Activated CD4-positive, alpha-beta T cell treated with anti-CD3 and anti-CD28 coated beads, Interleukin-2, amount 10 ng/mL, durations not matched to agents 24 days and 14 days (primary cell): ENCODE measurements at places on chromosomes 7 and 10. TPM values are rescaled to one million over a fixed set of nuclear protein-coding genes. Genes with fewer than 3 reads are reported as not detected.
A peak's percentile ranks its signal among the peaks of the same experiment; 100 is the strongest.

DNA sequence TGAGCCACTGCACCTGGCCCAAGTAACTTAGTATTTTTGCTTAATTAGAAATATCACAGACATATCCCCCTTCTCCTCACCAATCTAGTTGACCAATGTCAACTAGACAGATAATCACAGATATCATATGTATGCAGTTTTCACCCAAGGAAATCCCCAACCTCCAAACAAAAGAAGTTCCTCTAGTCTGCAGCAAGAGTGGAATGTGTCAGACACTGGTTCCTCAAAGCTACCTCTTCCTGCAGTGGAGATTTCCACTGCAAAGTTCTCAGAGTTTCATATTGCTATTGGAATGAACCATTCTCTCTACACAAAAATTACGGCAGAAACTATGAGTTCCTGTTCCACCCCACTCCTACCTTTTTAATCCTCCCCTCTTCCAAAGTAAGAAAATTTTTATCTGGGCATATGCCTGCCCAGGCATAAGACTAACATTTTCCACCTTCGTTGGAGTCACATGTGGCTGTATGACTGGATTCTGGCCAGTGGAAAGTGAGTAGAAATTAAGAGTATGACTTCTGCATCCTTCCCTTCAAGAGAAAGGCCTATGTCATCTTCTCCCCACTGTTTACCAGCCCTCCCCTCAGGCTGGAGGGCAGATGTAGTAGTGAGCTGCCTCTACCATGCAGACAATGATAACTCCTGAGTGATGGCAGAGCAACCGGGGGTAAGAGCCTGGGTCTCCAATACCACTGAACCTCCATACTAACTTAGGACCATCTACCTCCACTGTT is 103.0 kb downstream of the MYOF start:
- no peak for DNase-seq
- no peaks in the 10 kb centered on the region for H3K27me3 ChIP-seq
- H3K4me3 ChIP-seq = peak overlapping the region; percentile 52
- H3K36me3 ChIP-seq = peaks cover 9% of the 10 kb centered on the region

GRCh38 chr10:26863351-26864076 is 2.8 kb upstream of the ABI1 start:
- peaks cover 20% of the 10 kb centered on the region for H3K4me1 ChIP-seq
- H3K27me3 ChIP-seq = peaks cover 17% of the 10 kb centered on the region
- peaks cover 6% of the 10 kb centered on the region for H3K36me3 ChIP-seq
- H3K27ac ChIP-seq = no peak overlapping the region

DNA sequence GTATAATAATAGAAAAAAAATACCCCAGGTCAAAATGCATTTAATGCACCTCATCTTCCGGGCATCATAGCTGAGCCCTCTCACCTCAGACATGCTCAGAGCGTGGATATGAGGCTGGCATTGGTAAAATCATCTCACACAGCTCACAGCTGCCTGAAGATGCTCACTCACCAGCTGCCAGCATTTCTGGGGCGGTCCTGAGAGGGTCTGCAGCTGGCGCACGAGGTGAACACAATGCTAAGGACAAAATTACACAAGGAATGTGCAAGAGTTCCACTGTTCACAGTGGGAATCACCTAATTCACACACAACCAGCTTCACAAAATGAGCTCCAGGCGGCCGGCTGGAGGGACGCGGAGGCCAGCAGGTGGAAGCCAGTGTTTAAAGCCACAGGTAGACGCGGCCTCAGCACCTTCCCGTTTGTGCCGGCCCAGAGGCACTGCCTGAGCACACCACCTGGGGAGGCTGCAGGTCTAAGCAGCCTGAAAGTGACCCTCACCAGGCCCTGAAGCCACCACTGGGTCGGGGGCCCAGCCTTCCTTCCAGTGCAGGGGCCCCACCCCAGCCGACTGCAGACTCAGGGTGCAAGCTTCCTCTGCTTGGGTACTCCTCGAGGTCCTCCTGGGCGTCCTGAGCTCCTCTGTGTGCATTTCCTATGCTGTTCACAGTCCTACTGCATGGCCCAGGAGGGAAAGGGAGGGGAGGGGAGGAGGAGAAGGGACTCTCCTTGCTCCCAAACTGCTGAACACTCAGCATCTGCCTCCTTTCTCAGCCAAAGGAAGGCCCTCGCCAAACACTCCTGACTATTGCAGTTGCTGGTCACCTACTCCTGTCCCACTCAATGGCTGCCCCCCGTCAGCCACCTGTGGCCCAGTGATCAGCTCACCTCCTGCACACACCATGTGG is 61.2 kb upstream of the FAM20C start:
- H3K27ac ChIP-seq = no peak overlapping the region
- no peaks in the 10 kb centered on the region for H3K4me1 ChIP-seq
- no peak for DNase-seq
- no peaks in the 10 kb centered on the region for H3K36me3 ChIP-seq
- no peak overlapping the region for H3K4me3 ChIP-seq

DNA sequence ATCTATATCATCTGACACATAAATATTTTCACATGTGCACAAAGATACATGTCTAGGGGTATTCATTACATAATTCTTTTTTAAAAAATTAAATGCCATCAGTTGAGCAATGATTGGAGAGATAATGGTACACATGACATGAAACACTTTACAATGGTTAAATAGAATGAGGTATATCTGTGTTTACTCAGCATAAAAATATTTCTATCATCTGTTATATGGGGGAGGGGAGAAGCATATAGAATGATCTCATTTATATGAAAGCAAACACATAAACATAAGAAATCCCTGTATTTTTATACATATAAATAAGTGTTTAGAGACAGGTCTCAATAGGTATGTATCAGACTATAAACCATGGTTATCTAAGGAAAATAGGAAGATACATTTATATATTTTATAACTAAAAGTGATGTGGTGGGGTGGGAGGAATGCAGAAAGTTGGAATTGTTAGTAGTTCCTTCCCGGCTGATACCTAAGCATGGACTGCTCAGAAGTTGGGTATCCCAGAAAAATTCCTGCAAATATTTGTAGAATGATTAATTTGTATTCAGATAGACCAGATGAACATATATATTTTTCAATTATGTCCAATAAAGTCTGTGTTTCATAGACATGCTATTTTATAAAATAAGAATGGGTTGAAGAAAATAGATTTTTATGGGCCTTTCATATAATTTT is 75.1 kb downstream of the SHOC2 start:
- DNase-seq = no peak
- H3K27me3 ChIP-seq = no peaks in the 10 kb centered on the region
- H3K4me3 ChIP-seq = no peak overlapping the region

DNA sequence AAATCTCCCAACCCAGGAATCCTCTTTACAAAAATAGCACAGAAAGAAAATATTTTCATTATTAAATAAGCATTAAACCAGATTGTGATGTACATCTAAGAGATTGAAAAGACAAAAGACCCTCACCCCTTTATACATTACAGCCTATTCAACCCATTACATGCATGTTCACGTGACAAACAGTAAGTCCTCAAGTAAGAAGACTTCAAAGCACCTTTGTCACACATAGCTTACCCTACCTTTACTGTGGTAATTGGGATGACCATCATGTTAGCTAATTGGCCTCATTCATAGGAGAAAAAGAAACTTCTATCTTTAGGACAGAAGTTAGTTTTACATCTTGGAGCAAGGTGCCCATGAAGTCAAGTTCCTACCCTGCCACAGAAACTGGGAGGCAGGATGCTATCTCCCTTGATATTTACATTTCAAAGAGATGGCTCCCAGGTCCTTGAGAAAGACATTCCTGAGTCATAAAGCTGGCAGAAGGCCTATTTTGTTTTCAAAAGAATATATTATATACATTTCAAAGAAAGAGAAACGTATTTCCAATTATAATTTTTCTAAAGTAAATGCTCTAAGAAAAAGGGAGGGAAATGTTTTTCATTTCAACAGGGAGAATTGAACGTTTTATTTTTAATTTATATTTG is 48.1 kb downstream of the GNAI1 start:
- H3K27ac ChIP-seq = no peak overlapping the region
- no peaks in the 10 kb centered on the region for H3K27me3 ChIP-seq

DNA sequence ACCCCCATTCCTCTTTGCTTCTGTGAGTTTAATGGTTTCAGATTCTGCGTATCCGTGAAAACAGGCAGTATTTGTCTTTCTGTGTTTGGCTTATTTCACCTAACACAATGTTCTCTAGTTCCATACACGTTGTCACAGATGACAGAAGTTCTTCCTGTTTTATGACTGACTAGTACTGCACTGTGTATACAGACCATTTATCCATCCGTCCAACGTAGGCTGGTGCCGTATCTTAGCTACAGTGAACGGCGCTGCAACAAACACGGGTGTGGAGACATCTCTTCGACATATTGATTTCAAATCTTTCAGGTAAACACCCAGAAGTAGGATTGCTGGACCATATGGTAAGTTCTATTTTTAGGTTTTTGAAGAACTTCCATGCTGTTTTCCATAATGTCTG is 181.7 kb downstream of the PARD3 start:
- no peaks in the 10 kb centered on the region for H3K27me3 ChIP-seq
- no peak overlapping the region for H3K4me3 ChIP-seq
- H3K27ac ChIP-seq = no peak overlapping the region
- no peak for DNase-seq
- no peaks in the 10 kb centered on the region for H3K36me3 ChIP-seq
- peaks cover 2% of the 10 kb centered on the region for H3K4me1 ChIP-seq

GRCh38 chr7:41351091-41351490 is 351.8 kb downstream of the INHBA start:
- no peaks in the 10 kb centered on the region for H3K4me1 ChIP-seq
- no peaks in the 10 kb centered on the region for H3K36me3 ChIP-seq
- H3K27me3 ChIP-seq = no peaks in the 10 kb centered on the region
- no peak for DNase-seq
- H3K27ac ChIP-seq = no peak overlapping the region

- DNase-seq = peak; percentile 79
- peak overlapping the region; percentile 34 for H3K4me3 ChIP-seq
- H3K27me3 ChIP-seq = no peaks in the 10 kb centered on the region
- peak overlapping the region; percentile 11 for H3K27ac ChIP-seq
- no peaks in the 10 kb centered on the region for H3K36me3 ChIP-seq
These were observed 14.2 kb downstream of the MTURN start for GRCh38 chr7:30148951-30149459.

DNA sequence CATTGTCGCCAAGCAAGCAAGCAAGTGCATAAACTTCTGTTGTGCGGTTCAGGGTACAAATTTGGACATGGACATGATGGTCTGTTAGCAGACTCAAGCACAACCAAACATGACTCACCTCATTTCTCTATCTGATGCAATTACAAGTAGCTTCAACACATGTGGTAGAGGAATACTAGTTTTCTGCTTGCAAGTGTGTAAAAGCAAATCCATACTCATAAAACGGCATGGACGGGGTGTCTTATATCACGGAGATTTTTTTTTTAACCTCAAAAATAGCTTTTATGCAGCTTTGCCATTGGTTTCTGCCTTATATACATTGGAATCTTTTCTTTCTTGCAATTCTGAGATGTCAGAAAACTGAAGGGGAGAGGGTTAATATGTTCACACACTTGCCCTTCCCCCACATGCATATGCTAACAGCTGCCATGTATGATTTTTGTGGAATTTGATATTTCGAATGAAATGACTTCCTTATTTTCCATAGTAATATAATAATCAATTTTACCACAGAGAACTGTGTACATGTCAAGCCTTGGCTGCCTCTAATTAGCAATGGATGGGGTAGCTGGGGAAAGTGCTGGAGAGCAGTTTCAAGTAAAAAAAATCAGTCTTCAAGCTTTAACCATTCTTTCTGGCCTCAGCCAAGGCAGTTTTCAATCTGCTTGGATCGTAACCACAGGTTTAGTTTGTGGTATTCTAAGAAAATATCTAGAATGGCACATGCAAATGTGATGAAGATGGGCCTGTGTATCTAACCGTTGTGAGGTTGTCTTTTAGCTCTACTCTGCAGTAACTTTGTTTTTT is 106.0 kb upstream of the PDCD4 start:
- H3K4me3 ChIP-seq = no peak overlapping the region
- peaks cover 3% of the 10 kb centered on the region for H3K27me3 ChIP-seq
- DNase-seq = no peak
- H3K4me1 ChIP-seq = peaks cover 7% of the 10 kb centered on the region
- no peak overlapping the region for H3K27ac ChIP-seq

GRCh38 chr7:16260236-16260728 is 161.1 kb downstream of the CRPPA start:
- H3K4me3 ChIP-seq = no peak overlapping the region
- no peaks in the 10 kb centered on the region for H3K4me1 ChIP-seq
- no peaks in the 10 kb centered on the region for H3K36me3 ChIP-seq
- no peak overlapping the region for H3K27ac ChIP-seq

GRCh38 chr10:117972168-117972837 is 74.4 kb downstream of the RAB11FIP2 start:
- H3K4me3 ChIP-seq = no peak overlapping the region
- DNase-seq = no peak
- H3K4me1 ChIP-seq = no peaks in the 10 kb centered on the region

DNA sequence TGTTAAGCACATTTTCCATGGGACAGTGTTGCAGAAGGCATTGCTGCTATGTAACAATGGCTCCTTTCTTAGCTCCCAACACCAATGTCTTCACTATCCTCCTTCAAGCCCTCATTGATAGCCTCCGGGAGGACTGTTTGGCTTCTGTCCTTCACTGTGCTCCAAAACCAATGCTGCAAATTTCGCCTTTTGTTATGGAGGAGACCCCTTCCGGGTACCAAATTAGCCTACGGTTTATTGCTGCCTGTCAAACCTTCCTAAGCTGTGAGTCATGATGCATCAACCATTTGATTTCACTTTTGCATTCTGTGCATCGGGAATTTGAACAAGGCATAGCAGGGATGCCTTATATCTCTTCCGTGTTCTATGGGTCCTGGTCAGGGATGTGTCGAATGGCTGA is 432.9 kb downstream of the GATA3 start:
- no peak overlapping the region for H3K4me3 ChIP-seq
- H3K27ac ChIP-seq = no peak overlapping the region
- peaks cover 4% of the 10 kb centered on the region for H3K4me1 ChIP-seq
- DNase-seq = peak; percentile 49
- H3K27me3 ChIP-seq = peaks cover 21% of the 10 kb centered on the region
- H3K36me3 ChIP-seq = no peaks in the 10 kb centered on the region

- no peaks in the 10 kb centered on the region for H3K36me3 ChIP-seq
- H3K27ac ChIP-seq = no peak overlapping the region
- no peak overlapping the region for H3K4me3 ChIP-seq
- no peaks in the 10 kb centered on the region for H3K27me3 ChIP-seq
These were observed 833.5 kb downstream of the XPNPEP1 start for GRCh38 chr10:109089779-109090178.

- no peak overlapping the region for H3K4me3 ChIP-seq
- no peak for DNase-seq
- H3K27me3 ChIP-seq = peaks cover 18% of the 10 kb centered on the region
- H3K36me3 ChIP-seq = no peaks in the 10 kb centered on the region
- H3K4me1 ChIP-seq = peaks cover 23% of the 10 kb centered on the region
These were observed 24.4 kb downstream of the GSDME start for GRCh38 chr7:24732646-24733413.

The PTPN20 gene
- total RNA-seq = 0.24 and 0.28 TPM in 2 replicates

The NODAL gene
- total RNA-seq = not detected in 2 replicates

The DGKI gene
- total RNA-seq = 16.2 and 21.4 TPM in 2 replicates

The FAM25G gene
- total RNA-seq = not detected in 2 replicates

The NXPH1 gene
- total RNA-seq = not detected in 2 replicates

The C10orf62 gene
- not detected in 2 replicates for total RNA-seq

The MYPN gene
- total RNA-seq = not detected in 2 replicates

The FOXP2 gene
- total RNA-seq = 0.02 and 0.05 TPM in 2 replicates
